Neural crest cell (in vitro differentiated cells): ENCODE measurements at places on chromosomes 5 and 9.

DNA sequence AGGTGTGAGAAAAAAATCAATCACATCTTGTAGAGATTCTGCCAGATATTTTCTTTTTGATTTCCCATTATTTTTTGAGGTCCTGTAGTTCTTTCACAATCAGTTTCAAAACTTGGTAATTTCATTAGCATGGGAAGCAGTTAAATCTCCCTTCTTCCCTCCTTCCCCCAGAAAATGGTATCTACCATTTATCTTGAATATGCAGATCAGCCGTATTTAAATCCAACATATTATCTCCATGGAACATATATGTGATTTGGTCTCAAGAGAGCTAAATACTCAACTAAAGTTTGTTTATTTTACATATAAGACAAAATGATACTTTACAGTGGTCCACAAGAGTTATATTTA, 1034.8 kb downstream of the CDH12 start:
- DNase-seq: no peak

GRCh38 chr5:19977099-19977498, 10.9 kb downstream of the CDH18 start:
- no peak for DNase-seq

DNA sequence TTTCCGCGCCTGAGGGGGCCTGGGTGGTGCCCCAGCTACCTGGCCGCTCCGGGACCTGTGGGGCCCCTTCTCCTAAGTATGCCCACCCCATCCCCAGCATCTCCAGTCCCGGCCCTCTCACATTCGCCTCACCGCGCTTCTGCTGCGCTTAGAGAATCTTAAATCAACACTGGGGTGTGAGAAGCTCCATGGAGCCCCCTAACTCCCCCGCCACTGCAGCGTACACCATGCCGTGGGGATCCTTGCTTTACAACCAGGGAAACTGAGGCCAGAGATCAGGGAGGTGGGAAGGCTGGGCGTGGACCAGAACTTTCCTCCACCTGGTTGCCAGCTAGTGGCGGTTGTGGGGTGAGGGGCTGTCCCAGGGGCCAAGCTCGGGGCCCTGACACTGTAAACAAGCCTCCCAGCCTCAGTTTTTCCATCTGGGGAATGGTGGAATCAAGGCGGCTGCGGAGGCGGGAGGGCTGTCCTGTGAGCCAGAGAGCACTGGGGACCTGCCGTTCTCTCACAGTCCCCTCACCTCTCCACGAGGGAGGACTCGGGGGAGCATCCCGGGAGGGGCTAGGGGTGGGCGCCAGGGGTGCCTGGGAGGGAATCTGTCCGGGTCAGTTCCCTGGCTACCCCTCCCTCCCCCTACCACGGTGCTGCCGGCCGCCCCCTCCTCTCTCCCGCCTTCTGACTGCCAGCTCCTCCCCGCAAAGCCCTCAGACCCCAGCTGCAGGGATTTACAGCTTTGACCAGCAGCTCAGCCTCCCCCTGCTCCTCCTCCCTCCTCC, 161.2 kb downstream of the C9orf50 start:
- DNase-seq: no peak

GRCh38 chr9:76618762-76619161, 145.5 kb upstream of the PCA3 start:
- no peak for DNase-seq

DNA sequence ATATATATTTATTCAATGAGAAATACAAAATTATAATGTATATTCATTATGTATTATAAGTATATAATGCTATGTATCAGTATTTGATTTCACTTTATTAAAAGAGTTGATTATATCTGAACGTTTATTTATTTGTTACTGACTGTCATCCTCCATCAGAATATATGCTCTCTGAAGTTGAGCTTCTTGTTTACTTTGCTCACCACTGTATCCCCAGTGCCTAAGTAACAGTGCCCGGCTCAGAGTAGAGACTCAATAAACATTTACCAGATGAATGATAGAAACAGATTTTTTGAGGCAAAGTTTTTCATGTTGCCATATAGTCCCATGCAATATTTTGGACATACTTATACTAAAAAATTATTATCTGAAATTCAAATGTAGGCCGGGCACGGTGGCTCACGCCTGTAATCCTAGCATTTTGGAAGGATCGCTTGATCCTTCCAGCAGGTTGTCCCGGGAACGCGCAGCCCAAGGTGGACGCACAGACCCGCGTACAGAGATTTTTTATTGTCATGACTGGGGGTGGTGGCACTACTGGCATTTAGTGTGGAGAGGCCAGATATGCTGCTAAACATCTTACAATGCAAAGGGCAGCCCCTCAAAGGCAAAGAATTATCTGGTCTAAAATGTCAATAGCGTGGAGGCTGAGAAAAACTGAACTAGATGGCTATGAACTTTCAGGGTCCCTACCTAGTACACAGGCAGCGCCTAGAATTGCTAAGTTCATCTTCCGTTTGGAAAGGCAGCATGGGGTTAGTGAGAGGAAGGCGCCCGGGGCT, 761 bp upstream of the DNAJC25 start:
- no peak for DNase-seq

DNA sequence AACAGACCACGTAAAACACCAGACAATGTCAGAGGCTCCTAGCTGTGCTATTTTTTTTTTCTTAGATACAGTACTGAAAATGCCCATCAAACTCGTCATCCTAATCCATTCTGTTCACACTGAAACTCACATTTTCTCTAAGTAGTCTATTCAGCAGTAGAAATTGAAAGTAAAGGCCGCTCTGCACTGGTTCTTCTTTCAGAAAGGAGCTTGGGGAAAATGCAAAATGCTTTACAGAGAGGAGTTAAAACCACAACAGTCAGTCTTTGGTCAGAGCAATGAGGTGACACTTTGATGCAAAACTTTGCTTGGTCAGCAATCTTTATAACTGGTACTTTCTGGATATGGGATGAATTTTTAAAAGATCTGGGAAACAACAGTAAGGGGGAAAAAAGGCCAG, 43.8 kb upstream of the SUSD1 start:
- DNase-seq: no peak

DNA sequence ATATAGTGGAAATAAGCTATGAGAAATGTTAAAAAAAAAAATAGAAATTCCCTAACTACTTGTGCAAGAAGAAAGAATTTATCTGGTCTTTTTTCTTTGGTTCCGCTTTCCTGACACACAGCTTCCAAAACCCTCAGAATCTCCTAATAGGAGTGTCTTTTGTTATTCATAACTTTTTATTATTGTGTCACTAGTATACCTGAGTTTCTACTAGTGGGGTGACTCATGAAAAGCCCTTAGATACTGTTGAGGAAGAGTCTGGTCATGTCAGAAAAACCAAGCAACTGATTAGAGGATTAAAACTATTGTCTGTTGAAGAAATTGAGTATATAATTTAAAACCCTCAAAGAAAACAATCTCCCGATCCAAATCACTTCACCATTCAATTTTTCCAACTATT, 152.8 kb upstream of the IFNE start:
- no peak for DNase-seq

DNA sequence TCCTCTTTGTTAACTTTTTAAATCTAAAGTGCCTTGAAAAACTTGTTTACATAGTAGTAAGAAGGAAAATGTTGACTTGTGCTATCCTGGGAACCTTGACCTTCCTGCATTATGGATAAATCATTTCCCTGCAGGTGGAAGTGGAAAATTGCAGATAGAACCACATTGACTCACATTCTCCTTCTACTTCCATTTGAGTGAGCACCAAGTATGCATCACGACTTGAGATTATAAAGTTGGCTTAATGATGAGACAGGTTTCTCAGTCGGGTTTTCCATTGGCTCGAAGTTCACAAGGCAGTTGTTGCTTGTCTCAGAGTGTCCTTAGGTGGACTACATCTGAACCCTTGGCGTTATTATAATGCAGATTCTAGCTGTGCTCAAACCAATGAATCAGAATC, 39.9 kb downstream of the DOCK8 start:
- no peak for DNase-seq

GRCh38 chr9:128203024-128203706, at the start of gene DNM1:
Gene DNM1, plus strand, starts transcription at chr9:128203379. Its CDS starts 92 bp downstream, at chr9:128203471.
- DNase-seq: peak; percentile 66

DNA sequence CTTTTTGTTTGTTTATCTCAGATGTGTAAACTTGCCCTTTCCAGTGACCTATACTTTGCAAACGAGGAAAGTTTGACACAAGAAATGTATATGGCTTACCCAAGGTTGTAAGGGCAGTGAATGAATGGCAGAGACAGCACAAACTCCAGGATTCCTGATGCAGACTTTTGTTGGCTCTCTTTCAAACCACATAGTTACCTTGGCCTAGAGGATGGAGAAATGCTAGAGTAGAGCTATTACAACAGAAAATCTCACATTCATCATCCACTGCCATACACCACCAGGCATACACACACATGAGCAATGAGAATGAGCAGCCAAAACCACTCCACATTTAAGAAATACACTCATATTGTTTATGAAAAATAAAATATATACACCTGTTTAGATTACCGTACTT, 387.0 kb downstream of the TLR4 start:
- no peak for DNase-seq

DNA sequence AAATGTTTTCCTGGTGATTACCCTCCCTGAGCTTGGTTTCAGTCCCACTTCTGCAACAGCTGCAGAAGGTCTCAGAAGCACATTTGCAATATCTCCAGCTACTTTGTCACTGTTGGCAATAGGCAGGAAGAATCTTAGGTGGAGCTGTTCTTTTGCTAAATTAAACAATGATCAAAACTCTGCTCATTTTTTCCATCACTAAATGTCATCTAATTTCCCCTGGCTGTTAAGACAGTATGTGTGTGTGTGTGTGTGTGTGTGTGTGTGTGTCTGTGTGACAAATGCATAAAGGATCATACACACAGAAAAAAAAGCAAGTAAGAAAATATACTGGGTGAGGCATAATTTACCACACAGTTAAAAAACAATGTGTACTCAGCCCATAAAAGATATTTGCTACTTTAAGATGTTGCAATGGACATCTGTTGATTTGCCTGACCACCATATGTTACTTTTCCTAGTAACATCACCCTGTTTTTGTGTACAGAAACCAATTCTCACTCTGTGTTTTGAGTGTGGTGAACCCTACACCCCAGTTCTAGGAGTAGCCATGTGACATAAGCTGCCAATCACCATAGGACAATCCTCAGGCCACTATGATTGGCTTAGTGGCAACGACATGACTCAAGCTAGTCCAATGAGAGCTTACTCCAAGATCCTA, 572.6 kb upstream of the CLINT1 start:
- DNase-seq: no peak

DNA sequence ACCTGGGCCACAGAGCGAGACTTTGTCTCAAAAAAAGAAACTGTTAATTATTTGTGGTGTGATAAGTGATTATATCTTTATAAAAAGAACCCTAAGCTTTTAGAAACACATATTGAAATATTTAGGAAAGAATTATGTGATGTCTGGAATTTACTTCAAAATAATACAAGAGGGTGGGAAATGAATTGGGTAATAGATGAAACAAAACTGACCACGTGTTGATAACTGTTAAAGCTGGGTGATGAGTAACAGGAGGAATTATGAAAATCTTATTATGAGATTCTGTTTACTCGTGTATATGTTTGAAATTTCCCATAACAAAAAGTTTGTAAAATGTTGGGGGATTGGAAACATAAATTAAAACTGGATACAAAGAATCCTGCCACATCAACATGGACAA, 33.0 kb upstream of the PPP2CA start:
- no peak for DNase-seq

- DNase-seq: no peak
Measured at GRCh38 chr5:176359658-176360057, 1.9 kb downstream of the KIAA1191 start.

DNA sequence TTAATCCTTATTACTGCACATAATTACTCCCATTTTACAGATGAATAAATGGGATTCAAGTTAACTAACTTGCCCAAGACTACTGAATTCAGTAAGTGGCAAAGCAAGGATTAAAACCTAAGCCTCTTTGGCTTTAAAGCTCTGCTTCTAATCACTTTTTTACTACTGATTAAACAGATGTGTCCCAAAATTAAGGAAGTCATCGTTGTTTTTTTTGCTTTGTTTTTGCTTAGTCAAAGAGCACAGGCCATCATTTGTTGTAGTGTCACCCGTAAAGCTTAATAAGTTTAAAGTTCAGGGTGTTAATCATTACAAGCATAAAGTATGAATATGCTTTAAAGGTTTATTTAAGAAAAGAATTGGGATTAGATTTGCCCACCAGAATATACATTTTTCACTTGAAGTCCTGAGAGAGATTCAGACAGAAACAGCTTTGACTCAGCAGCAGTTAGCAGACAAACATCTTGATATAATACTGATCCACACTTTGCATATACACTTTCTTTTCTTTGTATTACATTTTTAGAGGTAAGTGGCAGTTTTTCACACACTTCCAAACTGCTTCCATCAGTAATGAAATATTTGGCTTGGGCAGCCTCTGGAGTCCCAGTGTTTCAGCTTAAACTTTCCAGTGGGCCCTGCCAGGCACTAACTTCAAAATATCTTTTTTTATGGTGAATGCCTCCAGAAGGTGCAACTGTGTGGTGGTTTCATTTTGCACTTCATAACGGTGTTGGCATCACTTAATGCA, 52.7 kb downstream of the PIK3R1 start:
- no peak for DNase-seq

GRCh38 chr5:98713027-98713426, 60.4 kb upstream of the RGMB start:
- DNase-seq: no peak

- DNase-seq: no peak
Measured at GRCh38 chr5:121707178-121707577, 144.5 kb upstream of the FTMT start.

- DNase-seq: no peak
Measured at GRCh38 chr9:32706725-32707100, 71.2 kb upstream of the TAF1L start.

DNA sequence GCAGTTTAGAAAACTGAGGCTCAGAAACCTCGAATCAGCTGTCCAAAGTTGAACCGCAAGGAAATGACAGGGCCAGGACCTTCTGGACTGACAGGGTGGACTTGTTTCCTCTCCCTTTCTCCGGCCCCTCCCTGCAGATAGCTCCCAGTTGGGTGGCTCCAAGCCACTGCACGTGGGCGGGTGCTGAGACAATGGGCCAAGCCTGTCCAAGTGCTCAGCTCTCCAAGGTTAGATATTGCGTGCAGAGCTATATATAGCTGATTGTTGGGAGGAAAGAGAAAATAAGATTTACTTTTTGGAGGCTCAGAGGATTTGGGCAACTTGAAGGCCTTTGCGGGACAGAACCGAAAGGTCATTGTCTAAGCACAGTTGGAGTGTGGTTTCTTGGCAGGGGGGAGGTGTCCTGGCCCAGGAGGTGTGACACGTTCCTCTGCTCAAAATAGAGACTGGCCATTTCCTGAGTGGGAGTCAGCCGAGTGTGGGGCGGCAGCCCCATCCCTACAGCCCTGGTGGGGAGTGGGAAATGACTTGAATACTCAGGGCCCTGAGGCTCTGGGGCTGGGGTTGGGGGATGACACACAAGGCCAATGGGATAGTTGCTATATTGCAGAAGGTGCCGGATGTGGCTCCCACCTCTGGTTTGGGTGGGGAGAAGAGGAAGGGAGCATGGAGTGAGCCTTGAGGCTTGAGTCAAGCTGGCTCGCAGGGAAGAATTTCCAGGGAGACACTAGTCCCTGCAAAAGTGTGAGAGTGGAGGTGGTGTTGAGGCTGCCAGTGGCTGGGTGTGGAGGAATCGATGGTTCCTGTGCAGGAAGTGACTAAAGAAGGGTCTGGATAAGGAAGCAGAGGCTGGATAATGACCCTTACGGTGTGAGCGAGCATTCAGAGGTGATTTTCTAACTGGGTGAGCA, 44.4 kb upstream of the SMAD5 start:
- no peak for DNase-seq
